ENCODE measurements at places on chromosomes 13 and 19. TPM values are rescaled to one million over a fixed set of nuclear protein-coding genes. Genes with fewer than 3 reads are reported as not detected.
A peak's percentile ranks its signal among the peaks of the same experiment; 100 is the strongest.

GRCh38 chr13:80577926-80578670 is 237.2 kb upstream of the SPRY2 start:
- H3K4me1 ChIP-seq = no peaks in the 10 kb centered on the region
- H3K4me3 ChIP-seq = no peak overlapping the region
- no peak for DNase-seq
- H3K36me3 ChIP-seq = no peaks in the 10 kb centered on the region
- H3K27me3 ChIP-seq = no peaks in the 10 kb centered on the region
- H3K27ac ChIP-seq = no peak overlapping the region

DNA sequence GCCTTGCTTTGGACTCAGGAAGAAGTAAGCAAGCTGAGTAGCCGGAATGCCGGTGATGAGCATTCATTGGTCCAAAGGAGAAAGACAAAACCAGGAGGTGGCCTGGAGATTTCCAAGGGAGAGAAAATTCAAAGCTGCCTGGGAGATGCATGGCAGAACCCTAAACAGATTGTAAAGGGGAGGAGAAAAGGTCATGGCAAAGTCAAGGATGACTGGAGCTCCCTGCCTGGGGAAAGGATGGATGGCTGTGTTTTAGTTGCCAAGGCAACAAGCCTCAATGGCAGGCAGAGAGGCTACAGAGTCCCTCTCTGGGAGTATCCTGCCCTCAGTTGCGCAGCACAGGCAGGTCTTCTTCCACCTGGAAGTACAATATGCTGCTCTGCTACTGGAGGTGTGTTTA is 134.0 kb downstream of the ENOX1 start:
- H3K4me1 ChIP-seq = no peaks in the 10 kb centered on the region
- no peak for DNase-seq
- H3K27me3 ChIP-seq = no peaks in the 10 kb centered on the region
- no peak overlapping the region for H3K4me3 ChIP-seq

DNA sequence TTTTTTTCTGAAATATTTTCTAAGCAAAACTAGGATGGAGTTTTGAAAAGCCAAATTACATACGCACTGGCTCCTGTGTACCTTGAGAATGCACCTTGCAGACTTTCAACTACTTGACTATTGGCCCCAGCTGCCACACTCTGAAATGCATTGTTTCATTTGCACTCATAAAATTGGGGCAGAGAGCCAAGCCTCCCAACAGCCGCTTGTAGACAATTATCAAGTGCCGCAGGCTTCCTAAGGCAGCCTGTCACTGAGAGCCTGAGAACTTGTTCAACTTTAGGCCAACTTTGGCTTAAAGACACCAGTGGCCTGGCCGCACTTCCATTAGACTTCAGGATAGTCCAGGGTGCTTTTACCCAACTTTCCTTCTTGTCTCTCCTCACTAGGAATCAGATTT is 115.7 kb upstream of the STARD13 start:
- no peaks in the 10 kb centered on the region for H3K36me3 ChIP-seq
- no peaks in the 10 kb centered on the region for H3K4me1 ChIP-seq
- DNase-seq = no peak
- no peak overlapping the region for H3K4me3 ChIP-seq

DNA sequence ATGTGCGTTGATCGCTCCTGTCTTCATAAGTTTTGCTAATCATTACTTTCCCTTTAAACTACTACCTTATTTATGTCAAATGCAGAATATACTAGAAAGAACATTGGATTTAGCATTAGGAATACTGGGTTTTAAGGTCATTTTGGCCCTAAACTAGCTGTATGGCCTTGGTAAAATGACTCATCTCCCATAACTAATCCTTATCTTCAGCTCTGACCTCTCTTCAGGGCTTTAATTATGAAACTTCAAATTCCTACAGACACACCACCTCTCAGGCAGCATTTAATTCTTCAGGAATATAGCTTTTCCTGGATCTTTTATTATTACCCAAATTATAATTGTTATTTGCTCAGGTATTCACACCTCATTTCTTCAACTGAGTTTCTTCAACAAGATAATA is 121.2 kb downstream of the STARD13 start:
- no peak overlapping the region for H3K4me3 ChIP-seq
- H3K27me3 ChIP-seq = no peaks in the 10 kb centered on the region
- no peaks in the 10 kb centered on the region for H3K36me3 ChIP-seq
- no peak for DNase-seq

DNA sequence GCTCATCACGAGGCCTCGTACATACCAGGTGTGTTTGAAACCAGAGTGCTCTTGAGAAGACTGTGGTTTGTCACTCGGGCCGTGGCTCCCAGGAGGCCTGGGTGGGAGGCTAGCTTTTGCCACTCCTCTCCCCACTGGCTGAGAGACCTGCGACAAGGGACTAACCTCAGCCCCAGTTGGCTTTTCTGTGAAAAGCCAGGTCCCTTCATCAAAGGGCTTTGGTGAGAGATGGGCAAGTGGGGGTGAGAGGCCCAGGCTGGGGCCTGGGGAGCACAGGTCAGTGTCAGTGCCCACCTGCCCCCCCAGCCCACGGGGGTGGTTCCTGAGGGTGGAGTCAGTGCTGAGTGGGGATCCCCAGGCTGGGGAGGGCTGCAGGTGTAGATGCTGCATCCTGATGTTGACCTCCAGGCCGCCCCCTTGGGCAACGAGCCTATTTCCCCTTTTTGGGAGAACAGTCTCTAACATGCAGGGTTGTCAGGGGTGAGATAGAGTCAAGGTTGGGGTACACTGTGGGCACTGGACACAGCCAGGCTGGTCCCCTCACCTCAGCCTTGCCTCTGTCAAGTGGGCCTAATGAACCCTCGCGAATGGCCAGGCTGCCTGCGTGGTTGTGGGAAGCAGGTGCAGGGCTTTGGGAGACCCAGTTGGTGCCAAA is 661 bp downstream of the KCNJ14 start:
- no peaks in the 10 kb centered on the region for H3K4me1 ChIP-seq
- H3K27ac ChIP-seq = no peak overlapping the region

- no peak for DNase-seq
- H3K27ac ChIP-seq = no peak overlapping the region
- H3K27me3 ChIP-seq = no peaks in the 10 kb centered on the region
- no peaks in the 10 kb centered on the region for H3K4me1 ChIP-seq
- H3K36me3 ChIP-seq = no peaks in the 10 kb centered on the region
- H3K4me3 ChIP-seq = no peak overlapping the region
Measured at GRCh38 chr13:102792396-102792795, 6.4 kb downstream of the POGLUT2 start.

DNA sequence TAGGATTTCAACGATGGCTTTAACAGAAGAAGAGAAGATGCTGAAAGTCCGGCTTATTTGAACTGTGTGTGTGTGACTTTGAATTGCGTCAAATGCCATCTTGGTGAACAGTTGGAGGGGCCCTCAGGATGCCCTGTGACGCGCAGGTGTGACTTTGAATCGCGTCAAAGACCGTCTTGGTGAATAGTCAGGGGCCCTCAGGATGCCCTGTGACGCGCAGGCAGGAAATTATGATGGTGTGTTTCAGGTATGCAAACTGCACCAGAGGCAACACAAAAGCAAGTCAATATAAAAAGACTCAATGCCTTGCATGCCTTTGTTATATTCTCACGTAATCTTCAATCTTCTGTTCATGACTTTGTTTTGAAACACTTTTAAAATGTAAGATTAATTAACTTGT is 29.2 kb downstream of the ATP11A start:
- H3K27me3 ChIP-seq = no peaks in the 10 kb centered on the region
- peaks cover under 1% of the 10 kb centered on the region for H3K4me1 ChIP-seq
- peaks cover 3% of the 10 kb centered on the region for H3K36me3 ChIP-seq
- no peak overlapping the region for H3K27ac ChIP-seq
- no peak for DNase-seq

GRCh38 chr13:73129023-73129422 is 70.2 kb downstream of the KLF5 start:
- H3K27ac ChIP-seq = no peak overlapping the region
- no peaks in the 10 kb centered on the region for H3K36me3 ChIP-seq
- H3K27me3 ChIP-seq = no peaks in the 10 kb centered on the region
- no peak for DNase-seq
- H3K4me1 ChIP-seq = no peaks in the 10 kb centered on the region

DNA sequence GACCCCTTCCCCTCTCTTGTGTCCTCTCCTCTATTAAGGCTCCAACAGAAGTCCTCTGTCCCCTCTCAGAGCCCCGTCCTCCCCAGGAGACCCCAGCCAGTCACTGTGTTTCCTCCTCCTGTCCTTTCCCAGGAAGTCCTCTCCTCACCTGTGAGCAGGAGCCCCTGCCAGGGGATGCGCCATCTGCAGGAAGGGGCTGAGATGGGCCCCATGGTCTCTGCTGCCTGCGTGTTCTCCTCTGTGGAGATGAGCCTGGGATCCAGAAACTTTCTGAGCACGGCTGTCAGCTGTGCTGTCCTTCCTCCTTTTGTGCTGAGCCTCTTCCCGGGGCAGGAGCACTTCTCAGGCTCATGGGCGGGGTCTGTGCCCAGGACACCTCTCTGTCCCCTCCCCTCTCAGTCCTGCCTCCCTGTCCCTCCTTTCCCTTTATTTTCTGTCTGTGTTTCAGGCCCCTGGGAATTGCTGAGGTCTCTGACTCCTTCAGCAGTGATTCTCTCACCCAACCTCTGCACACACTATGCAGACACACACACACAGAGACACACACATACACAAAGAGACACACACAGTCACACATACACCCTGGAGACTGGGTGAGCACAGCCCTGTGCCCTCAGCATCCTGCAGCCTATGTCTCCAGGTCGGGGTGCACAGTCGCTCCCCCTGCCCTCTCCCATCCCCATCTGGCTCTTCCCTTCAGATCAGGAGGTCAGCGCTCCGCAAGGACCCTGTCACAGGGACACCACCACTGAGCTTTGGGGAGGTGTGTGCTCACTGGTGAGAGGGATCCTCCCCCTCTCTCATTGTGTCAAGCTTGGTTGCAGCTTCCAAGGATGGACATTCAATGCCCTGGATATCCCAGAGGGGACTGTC is at the start of gene CEACAM8:
Gene CEACAM8, minus strand, starts transcription at position 308 of the 873 bp plus-strand sequence. Its CDS starts 96 bp downstream, at position 212.
- H3K36me3 ChIP-seq = no peaks in the 10 kb centered on the region
- no peak for DNase-seq
- no peaks in the 10 kb centered on the region for H3K4me1 ChIP-seq
- no peak within 1 kb of the TSS for H3K4me3 ChIP-seq
- H3K27ac ChIP-seq = no peak within 1 kb of the TSS

- no peaks in the 10 kb centered on the region for H3K4me1 ChIP-seq
- H3K36me3 ChIP-seq = no peaks in the 10 kb centered on the region
- H3K4me3 ChIP-seq = no peak overlapping the region
- H3K27ac ChIP-seq = no peak overlapping the region
- no peak for DNase-seq
Measured at GRCh38 chr13:27605099-27605498, 15.2 kb downstream of the LNX2 start.

DNA sequence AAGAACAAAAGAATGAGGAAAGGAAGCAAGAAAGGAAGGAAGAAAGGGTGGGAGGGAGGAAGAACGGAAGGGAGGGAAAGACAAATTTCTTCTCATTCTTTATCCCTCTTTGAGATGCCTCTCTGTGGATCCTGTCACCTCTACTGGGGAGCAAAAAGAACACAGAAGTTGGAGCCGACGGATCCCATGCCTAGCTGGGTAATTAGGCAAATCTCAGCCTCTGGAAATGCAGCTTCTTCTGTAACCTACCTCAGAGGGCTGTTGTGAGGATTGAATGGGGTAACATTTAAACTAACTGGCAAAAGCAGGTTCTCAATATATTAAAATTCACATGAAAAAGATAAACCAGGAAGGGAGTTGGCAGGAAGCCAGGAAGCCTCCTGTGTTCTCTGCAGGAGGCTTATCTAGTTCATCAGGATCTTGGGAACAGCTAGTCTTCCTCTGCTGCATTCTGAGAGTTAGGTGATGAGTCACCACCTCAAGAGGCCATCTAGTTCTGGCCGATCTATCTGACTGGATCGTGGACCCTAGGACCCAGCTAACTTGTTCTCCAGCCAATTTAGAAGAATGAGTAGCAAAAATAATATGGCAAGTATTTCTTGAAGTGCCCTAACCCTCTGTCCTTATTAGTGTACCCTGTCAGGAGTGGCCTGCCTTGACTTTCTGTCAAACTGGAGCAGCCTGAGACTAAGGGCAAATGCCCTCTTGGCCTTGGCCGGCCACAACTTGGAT is 15.2 kb upstream of the CPB2 start:
- no peak overlapping the region for H3K27ac ChIP-seq
- H3K27me3 ChIP-seq = no peaks in the 10 kb centered on the region
- no peak for DNase-seq
- no peak overlapping the region for H3K4me3 ChIP-seq
- H3K36me3 ChIP-seq = no peaks in the 10 kb centered on the region
- peaks cover 13% of the 10 kb centered on the region for H3K4me1 ChIP-seq

DNA sequence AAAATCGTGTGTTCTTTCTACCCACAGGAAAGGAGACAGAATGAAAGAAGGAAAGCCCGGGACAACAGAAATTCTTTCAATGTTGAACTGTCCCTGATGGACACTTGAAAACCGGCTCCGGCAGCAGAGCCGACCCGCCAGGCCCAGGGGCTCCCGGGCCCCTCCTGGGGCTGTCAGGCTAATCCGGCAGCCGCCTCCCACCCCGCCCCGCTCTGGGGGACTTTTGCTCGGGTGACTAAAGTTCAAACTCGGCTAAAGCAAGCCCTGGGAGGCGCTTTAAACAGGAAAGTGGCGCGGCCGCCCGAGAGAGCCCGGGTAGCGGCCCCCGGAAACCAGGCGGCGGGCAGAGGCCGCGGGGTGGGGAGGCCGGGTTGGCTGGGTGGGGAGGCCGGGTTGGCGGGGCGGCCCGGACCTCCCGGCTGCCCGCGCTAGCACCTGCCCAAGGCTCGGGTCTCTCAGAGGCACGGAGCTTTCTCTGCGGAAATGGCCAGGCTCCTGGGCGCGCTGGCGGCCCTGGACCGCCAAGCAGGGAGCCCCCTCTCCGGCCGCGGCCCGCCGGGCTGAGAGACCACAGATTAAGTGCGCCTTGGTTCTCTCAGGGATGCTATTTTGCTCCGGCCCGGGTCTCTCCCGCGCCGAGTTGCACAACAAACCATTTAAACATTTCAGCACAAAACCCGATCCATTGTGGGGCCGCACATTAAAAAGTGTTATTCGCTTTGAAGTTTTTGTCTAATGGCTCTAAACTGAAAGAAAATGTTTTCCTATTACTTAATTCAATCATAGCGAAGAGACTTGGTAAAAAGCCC is 2.6 kb upstream of the GSX1 start:
- peaks cover 50% of the 10 kb centered on the region for H3K4me1 ChIP-seq
- H3K4me3 ChIP-seq = peak overlapping the region; percentile 55
- H3K36me3 ChIP-seq = no peaks in the 10 kb centered on the region
- H3K27me3 ChIP-seq = peaks cover 73% of the 10 kb centered on the region
- no peak overlapping the region for H3K27ac ChIP-seq

GRCh38 chr19:5882421-5882968 is 12.2 kb upstream of the FUT5 start:
- no peak for DNase-seq
- H3K4me3 ChIP-seq = no peak overlapping the region
- H3K27ac ChIP-seq = no peak overlapping the region
- H3K36me3 ChIP-seq = no peaks in the 10 kb centered on the region
- H3K4me1 ChIP-seq = no peaks in the 10 kb centered on the region

GRCh38 chr19:29019403-29019802 is 193.5 kb downstream of the UQCRFS1 start:
- H3K36me3 ChIP-seq = no peaks in the 10 kb centered on the region
- H3K27me3 ChIP-seq = peaks cover 2% of the 10 kb centered on the region
- no peaks in the 10 kb centered on the region for H3K4me1 ChIP-seq
- no peak overlapping the region for H3K4me3 ChIP-seq

- H3K27ac ChIP-seq = no peak overlapping the region
- DNase-seq = peak; percentile 85
- peaks cover 5% of the 10 kb centered on the region for H3K36me3 ChIP-seq
- H3K4me3 ChIP-seq = no peak overlapping the region
Measured at GRCh38 chr19:17346109-17346671, 8.8 kb downstream of the GTPBP3 start.

Gene NPAS1
- 1.1 TPM for total RNA-seq

Gene SIRT6
- 14.2 TPM for total RNA-seq

Gene FFAR3
- total RNA-seq = not detected

Gene RASIP1
- total RNA-seq = 0.55 TPM

Gene CCL25
- total RNA-seq = not detected

Gene ZNF121
- total RNA-seq = 42.1 TPM

Gene CLC
- not detected for total RNA-seq

Gene AXL
- 0.30 TPM for total RNA-seq

All from CD4-positive, alpha-beta T cell (primary cell).